Aorta (tissue), 5 donors: ENCODE measurements at places on chromosomes 1 and 21. TPM values are rescaled to one million over a fixed set of nuclear protein-coding genes. Genes with fewer than 3 reads are reported as not detected.

TNFAIP8L2 gene
- 4.1 TPM for total RNA-seq

FBXO2 gene
- total RNA-seq, result 9.8 TPM

CASZ1 gene
- total RNA-seq, result 20.6 TPM

SYTL1 gene
- 3.7 TPM for total RNA-seq

B3GALT5 gene
- 0.21 TPM for total RNA-seq

MYOC gene
- 74.0 TPM for total RNA-seq

POLR3GL gene
- total RNA-seq, result 23.8 TPM

PLPP3 gene
- 112 TPM for total RNA-seq

TMCC2 gene
- 6.2 TPM for total RNA-seq

UMODL1 gene
- not detected for total RNA-seq

DMAP1 gene
- 36.4 TPM for total RNA-seq

NBL1 gene
- total RNA-seq, result 188 TPM

JAM2 gene
- 20.1 TPM for total RNA-seq

PADI2 gene
- 2.2 TPM for total RNA-seq
